ENCODE measurements at places on chromosomes 6 and 20.
A peak's percentile ranks its signal among the peaks of the same experiment; 100 is the strongest.

- no peak for DNase-seq
Measured at GRCh38 chr6:106525882-106526275, 103.4 kb downstream of the RTN4IP1 start.

DNA sequence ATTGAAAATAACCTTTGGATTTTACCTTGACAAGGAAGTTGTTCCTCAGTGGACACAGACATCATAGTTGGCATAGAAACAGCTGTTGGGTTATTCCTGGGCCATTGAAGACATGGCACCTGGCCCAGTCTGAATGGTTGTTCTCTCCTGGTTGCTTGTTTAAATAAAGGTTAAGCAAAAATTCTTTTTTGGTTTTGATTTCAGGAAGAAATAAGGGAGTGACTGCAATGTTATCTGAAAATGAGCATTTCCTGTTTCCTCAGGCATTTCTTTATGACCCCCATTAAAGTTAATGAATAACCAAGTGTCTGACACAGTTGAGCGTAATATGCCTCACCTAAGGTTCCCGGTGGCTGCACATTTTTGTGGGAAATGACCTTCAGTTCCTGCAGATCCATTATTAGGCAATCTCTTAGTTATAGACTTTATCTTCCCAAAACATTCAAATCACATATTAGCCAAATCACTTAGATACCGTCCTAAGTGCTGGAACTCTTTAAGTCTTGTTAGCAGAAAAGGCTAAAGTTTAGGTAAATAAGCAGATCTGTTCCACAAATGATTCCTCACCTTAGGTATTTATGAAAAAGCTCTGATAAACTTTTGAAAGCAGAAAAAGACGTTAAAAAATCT is 648.7 kb upstream of the FLRT3 start:
- DNase-seq: peak; percentile 90

- no peak for DNase-seq
Measured at GRCh38 chr6:150347845-150348244, 21.0 kb upstream of the IYD start.

DNA sequence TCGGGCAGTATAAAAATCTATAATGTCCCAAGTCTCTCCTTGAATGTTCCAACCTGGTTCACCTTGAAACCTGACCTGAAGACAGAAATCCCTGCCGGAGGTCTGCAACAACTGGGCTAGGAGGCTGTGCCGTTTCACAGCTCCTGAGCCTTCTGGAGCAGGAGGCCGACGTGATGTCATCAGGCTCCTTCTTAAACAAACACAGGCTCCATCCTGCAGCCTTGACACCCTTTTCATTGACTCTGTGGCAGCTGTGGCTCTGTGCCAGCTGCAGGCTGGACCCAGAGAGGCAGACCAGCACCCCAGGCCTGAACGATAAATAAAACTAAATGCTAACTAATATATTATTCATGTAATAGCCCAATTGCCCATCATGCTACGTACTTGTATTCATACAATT is 483.9 kb downstream of the CD83 start:
- DNase-seq: no peak

- DNase-seq: peak; percentile 34
Measured at GRCh38 chr6:36727505-36728021, 29.9 kb downstream of the RAB44 start.

GRCh38 chr20:9286501-9287461 is 217.9 kb downstream of the PLCB4 start:
- no peak for DNase-seq

GRCh38 chr6:134621858-134622257 is 303.9 kb upstream of the SGK1 start:
- DNase-seq: peak; percentile 25

GRCh38 chr6:82246802-82247504 is 591 bp downstream of the IBTK start:
- DNase-seq: peak; percentile 51

GRCh38 chr6:15887491-15888461 is 224.9 kb upstream of the DTNBP1 start:
- no peak for DNase-seq

GRCh38 chr6:125153391-125154117 is at the start of gene TPD52L1:
Gene TPD52L1 (plus strand): TSS chr6:125153773. CDS start chr6:125153952, 179 bp downstream.
- DNase-seq: peak; percentile 75

- DNase-seq: no peak
Measured at GRCh38 chr6:13854716-13855250, 40.4 kb upstream of the MCUR1 start.

DNA sequence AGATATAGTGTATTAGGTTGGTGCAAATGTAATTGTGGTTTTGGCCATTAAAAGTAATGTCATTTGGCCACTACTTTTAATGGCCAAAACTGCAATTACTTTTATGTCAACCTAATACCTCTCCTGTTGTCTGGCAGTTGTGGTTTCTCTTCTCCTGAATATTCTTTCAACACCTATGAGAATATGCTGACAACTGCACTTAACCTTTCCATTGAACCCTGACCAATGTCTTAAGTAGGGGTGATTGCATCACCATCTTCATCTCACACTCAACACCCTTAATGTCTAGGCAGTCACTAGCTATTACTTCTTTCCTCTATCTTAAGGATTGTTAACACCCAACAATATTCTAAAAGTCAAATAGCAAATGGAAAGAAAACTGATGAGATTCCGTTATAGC is 200.5 kb upstream of the HSF2 start:
- DNase-seq: no peak

GRCh38 chr6:17869010-17869752 is 118.3 kb downstream of the KIF13A start:
- no peak for DNase-seq

GRCh38 chr20:1879934-1880333 is 15.3 kb upstream of the SIRPA start:
- DNase-seq: no peak

- DNase-seq: no peak
Measured at GRCh38 chr20:10936786-10937185, 263.0 kb upstream of the JAG1 start.

DNA sequence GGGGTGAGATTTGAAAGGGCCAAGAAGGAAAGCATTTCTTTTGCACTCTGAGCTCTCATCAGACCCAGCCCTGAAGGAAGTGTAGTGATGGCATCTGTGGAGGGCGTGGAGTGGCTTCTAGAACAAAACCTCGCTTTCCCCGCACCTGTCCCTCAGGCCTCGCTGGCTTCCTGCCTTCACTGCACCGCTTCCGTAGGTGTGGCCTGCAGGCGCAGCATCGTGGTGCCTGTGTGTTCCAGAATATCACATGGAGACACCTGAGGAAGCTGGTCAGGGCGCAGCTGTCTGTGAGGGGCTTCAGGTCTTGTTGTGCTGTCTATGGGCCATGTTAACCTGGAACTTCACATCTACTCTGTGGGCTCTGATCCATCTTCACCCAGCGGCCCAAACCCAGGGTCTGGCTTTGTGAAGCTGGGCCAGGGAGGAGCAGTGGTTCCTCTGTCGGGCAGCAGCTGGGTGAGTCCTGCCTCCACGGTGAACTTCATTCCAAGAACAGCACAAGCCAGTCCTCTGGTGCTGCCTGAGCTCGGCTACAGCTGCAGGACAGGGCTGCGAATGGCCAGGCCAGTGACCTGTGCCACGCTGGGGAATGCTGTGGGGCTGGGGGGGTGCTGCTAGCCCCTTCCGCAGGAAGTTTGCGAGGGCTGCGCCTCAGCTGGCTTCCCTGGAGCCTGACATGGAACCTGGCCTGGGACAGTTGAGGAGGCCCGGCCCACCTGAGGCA is 40.9 kb downstream of the DSTN start:
- no peak for DNase-seq

GRCh38 chr6:45450831-45451230 is 73.1 kb upstream of the SUPT3H start:
- DNase-seq: no peak

- DNase-seq: peak; percentile 46
Measured at GRCh38 chr6:124962639-124963415, 590 bp downstream of the RNF217 start.
